GM03348 (cell line): ENCODE measurements at places on chromosomes 2 and 18.

DNA sequence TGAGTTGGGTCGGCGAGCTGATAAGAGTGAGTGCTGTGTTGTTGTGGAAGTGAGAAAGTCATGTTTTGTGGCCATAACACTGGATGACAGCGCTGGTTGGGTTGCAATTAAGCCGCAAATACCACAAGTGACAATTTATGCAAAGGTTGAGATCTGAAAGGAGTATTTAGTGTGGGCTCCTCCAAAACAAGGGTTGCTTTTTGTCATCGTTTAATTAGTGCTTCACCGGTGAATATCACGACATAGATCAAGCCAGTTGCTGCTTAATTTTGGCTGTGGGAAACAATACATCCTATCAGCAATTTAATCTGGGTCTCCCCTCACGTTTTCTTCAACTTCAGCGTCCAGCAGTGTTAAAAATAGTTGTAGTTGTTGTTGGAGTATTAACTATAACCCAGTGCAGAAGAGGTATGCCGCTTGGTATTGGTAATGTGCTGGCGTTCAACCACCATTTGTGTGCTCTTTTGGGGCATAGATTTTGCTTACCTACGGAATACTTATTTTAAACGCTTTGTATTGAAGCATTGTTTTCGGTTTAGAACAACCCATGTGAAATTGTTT lies 662 bp downstream of the ACVR2A start:
- peak; percentile 19 for DNase-seq

GRCh38 chr2:30398084-30398873 lies 48.8 kb upstream of the LCLAT1 start:
- DNase-seq = no peak

GRCh38 chr2:190947711-190948251 lies 66.2 kb downstream of the STAT1 start:
- peak; percentile 13 for DNase-seq

DNA sequence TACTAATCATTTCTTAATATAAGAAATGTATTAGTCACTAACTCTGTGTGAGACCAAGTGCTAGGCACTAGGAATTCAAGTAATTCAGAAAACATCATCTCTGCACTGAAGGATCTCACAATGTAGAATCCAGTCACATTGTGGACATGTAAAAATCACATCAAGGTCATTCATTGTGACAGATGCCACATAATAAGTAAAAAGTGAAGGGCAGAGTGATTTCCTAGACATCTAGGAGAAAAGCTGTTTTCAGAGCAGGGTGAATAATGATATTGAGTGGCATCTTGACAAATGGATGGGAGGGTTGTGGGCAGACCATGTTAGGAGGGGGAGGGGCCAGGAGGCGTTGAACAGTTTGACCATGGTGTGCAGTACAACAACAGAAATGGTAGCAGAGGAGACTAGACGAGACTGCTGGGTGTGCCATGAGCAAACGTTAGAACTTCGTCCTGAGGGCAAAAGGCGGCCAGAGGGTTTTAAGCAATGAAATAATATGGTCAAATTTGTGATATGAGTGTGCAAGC lies 93.8 kb downstream of the DTNA start:
- no peak for DNase-seq

DNA sequence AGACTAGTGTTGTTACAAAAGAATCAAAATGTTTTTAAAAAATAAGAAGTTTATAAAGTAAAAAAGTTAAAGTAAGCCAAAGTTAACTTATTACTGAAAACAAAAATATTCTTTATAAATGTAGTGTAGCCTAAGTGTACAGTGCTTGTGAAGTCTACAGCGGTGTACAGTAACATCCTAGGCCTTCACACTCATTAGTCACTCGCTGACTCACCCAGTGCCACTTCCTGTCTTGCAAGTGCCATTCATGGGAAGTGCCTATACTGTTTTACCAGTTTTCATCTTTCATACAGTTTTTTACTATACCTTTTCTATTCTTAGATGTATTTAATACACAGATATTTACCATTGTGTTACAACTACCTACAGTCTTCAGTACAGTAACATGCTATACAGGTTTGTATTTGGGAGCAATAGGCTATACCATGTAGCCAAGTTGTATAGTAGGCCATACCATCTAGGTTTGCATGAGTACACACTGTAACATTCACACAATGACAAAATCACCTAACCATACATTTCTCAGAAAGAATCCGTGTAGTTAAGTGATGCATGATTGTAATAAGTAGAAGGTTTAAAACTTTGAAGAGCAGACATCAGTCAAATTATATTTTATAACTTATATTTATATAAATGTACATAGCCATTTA lies 13.4 kb downstream of the SERPINB7 start:
- peak; percentile 50 for DNase-seq

DNA sequence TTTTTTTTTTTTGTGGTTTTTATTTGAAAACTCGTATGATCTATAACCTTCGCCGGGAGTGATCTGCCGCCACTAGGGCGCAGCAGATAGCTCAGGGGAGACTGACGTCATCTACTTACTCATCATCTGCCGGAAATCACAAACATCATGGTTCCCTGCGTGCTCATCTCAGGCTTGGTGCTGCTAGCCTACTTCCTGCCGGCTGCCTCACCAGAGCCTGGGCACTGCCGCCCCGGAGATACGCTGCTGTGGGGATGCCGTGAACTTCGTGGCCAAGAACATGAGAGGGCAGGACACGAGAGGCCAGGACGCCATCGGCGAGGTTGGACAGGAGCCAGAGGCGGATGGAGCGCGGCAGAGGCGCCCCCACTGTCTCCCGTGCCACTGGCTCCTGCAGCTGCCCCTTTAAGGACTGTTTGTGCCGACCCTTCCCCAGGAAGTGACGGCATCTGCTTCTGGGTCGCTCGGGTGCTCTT lies 68.8 kb downstream of the DOK6 start:
- no peak for DNase-seq

DNA sequence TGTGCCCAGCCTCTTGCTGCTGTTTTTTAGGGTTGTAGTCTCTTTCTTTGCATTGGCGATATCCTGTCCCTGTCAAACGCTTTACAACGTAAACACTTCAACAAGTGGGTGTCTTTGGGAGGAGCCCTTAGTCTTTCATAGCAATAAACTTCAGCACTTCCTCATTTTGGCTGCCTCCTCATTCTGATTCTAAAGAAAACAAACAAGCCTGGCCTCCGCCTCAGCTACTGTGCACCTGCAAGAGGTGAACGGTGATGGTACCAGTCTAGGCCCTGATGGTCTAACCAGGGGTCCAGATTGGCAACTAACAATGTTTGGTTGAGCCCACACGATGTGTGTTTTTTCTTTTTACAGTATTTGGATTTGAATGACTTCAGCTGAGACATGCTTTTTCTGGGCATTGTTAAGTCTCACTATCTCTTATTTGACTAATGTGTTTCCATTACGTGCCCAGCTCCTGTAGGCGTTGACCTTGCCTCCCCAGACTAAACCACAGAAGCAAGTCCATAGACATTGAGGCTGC lies 53.2 kb upstream of the CUL3 start:
- DNase-seq = no peak

DNA sequence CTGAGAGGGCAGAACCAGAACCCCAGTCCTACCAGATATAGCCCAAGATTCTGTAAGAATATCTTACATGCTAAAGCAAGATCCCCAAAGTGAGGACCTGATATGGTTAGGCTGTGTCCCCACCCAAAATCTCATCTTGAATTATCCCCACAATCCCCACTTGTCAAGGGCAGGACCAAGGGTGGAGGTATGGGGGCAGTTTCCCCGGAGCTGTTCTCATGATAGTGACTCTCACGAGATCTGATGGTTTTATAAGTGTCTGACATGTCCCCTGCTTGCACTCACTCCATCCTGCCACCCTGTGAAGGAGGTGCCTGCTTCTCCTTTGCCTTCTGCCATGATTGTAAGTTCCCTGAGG lies 19.9 kb downstream of the TTC32 start:
- no peak for DNase-seq

DNA sequence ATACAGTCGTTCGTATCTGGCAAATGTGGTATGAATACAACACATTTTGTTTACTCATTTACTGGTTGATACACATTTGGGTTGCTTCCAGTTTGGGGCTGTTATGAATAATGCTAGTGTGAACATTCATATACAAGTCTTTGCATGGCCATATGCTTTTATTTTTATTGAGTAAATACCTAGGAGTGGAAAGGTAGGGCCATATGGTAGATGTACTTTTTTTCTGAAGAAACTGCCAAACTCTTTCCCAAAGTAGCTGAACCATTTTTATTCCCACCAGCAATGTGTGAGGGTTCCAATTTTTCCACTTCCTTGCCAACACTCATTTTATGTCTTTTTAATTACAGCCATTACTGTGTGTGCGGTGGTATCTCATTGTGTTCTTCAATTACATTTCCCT lies 496.2 kb upstream of the NRXN1 start:
- no peak for DNase-seq

DNA sequence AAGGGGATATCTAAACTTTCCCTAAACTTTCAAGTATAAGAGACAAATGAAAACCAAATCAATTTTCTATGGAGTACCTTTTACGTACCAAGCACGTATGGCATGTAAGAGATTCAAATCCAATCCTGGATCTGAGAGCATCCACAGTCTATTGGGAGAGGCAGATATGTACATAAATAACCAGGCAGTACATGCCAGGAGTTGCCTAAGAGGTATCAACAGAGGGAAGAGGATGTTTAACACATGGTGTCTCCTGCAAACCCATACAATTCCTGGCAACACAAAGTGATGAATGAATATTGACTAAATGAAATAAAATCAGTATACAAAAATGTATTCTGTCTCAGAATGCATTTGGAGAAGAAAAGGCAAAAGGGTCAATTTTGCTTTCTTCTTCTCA lies 116.6 kb downstream of the PIGN start:
- no peak for DNase-seq

DNA sequence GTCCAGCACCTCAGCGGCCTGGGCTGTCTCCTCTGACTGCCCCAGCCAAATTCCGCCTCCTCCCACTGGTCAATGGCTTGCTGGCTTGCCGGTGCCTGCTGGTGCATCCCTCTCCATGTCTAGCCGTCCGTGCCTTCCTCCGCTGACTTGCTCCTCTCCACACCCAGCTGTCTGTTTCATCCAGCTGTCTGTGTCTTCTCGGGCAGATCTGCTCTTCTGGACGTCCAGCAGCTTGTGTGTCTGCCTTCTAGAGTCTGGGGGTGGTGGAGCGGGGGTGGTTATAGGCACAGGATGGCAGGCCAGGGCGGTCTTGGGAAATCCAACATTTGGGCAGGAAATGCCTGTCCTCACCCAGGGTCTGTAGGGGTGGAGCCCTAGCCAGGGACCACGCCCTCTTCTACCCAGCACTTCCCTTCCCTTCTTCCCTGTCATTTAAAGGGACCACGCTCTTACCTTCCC lies 369.2 kb downstream of the GALNT13 start:
- peak; percentile 1 for DNase-seq

DNA sequence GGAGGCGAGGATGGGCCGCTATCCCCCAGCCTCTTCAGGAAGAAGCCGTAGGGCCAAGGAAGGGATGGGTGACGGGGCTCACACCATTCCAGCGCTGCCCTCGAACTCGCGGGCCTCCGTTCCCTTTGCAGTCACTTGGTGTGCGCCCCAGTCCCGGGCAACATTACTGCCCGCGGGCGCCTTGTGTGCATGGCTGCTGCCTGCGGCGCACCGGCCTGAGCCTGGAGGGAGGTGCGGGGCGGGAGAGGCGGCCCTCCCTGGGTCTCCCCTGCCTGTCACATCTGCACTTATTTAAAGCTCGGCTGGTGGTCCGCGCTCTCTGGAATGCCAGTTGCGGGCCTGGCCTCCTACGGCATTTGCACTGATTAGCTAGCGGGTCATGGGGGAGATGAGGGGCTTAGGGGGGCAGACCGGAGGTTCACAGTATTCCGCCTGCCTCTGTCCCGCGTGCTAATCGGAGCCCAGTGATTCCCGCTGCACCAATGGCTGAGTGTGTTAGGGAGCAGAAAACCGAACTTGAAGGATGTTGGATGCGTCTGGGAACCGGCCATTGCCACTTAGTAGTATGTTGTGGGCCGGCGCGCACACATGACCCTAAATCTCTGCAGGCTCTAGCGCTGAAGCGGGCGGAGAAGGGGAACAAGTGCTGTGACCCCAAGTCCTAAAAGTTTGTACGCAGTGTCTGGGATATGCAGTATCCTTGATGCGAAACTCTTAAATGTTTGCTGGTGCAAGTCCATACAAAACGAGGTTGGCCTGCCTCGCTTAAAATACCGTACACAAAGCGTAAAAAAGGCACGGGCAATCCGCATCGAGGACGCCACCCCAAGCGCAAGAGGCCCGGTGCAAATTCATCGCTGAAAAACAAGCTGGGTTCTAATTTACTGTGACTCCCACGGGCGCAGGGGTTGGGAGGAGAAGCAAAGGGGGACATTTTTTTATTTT lies 161.2 kb upstream of the SIX2 start:
- no peak for DNase-seq

DNA sequence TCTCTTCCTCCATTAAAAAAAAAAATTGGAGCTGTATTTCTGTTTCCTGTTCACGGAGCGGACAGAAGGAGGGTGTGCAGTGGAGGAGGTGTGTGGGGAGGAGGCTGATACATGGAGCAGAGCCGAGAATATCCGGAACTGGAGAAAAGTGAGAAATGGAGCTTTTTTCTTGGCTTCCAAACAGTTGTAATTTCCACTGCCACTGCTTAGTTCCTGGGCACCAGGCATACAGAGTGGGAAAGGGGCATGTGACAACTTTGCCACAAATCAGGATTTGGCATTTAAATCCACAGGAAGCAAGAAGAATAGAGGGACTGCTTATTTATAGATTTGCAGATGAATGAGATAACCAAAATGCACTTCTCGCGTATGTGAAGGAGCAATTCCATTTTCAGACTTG lies 71.2 kb downstream of the BCL11A start:
- DNase-seq = no peak

DNA sequence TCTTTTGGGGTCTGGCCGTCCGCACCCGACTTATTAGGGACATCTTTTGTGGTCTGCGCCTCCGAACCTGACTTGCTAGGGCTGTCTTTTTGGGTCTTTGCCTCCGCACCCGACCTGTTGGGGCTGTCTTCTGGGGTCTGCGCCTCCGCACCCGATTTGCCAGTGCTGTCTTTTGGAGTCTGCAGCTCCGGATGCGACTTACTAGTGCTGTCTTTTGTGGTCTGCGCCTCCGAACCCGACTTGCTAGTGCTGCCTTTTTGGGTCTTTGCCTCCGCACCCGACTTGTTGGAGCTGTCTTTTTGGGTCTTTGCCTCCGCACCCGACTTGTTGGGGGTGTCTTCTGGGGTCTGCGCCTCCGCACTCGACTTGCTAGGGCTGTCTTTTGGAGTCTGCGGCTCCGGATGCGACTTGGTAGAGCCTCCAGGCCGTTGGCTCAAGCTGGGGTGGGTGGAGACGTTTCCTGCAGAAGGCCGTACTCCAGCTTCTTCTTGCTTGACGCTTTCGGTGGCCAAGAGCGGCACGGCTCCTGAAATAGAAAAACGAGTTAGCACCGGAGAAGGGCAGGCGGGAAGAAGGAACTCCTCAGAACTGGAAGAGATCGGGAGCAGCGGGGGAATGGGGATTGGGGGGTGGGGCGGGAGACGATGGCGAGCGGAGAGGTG lies 498 bp downstream of the TGOLN2 start:
- DNase-seq = peak; percentile 71
